Breast epithelium (tissue), 4 donors: ENCODE measurements at places on chromosomes 6 and 20. TPM values are rescaled to one million over a fixed set of nuclear protein-coding genes. Genes with fewer than 3 reads are reported as not detected.

DNA sequence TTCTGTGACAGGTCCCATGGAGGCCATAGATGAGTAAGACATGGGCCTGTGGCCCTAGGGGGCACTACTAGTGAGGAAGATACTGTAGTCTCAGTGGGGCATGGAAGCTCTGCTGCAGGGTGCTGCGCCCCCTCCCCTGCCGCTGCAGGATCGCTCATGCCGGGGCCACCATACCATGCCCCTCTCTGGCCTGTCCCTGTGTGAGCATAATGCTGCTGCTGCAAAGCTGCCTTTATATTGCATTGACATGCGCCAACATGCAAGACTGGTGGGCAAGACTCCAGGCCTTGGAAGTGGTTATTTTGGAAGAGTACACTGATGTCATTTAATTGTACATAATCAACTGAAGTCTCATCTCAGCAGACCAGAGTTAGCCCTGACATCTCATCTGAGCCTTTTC is 60.0 kb downstream of the TOX2 start:
- no peak for DNase-seq

The WFDC9 gene
- total RNA-seq = not detected

DNA sequence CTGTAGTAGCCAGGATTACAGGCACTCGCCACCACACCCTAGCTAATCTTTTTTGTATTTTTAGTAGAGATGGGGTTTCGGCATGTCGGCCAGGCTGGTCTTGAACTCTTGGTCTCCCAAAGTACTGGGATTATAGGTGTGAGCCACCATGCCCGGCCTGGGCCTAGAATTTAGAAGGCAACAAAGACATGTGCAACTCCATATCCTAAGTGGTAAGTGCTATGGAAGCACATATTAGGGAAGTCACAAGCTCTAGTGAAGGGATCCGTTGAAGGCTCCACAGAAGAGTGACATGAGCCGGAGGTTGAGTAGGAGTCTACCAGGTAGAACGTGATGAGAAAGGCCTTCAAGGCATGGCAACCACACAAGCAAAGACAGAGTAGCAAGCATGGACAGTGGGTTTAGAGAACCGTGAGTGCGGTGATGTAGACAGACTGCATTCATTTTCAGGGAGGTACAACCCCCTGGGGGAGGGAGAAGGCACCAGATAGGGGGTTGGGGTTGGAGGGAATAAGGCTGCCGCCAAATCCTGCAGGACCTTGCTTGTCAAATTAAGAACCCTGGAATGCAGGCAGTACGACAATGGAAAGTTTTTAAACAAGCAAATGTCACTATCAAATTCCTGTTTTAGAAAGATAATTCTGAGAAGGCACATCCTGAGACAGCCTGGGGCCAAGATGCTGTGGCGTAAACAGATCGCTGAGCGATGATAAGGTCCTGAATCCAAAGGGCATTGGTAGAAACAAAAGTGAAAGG is 50.2 kb downstream of the ARHGAP18 start:
- DNase-seq = no peak

DNA sequence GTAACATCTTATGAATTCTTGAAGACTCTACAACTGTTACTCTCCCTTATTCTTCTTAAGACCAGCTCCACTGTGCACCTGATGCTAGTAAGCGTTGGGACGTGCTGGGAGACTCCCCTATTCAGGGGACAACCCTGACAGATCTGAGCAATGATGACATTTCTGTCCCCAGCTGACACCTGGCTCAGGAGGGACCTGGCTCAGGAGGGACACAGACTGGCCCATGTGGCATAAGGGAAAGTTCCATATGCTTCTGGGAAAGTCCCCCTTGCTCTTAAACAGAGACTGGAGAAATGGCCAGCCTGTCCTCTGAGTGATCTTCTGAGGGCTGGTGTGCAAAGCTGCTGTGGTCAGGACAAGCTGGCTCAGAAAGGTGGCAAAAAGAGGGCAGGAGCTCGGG is 10.0 kb upstream of the CD93 start:
- no peak for DNase-seq

DNA sequence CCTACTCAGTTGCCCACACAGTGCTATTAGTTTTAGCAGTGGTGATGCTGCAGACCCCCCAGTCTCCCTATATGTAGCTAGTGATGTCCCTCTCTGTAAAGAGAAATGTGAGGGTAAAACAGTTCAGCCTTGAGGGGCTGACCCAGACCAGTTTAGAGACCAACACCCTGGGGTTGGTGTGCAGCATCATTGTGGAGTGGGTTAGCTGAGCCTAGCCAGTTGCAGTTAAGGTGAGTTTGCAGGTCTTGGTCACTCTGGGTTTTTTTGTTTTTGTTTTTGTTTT is 401 bp upstream of the B3GALT4 start:
- DNase-seq = no peak

GRCh38 chr6:79954849-79955248 is 7.5 kb upstream of the ELOVL4 start:
- no peak for DNase-seq

DNA sequence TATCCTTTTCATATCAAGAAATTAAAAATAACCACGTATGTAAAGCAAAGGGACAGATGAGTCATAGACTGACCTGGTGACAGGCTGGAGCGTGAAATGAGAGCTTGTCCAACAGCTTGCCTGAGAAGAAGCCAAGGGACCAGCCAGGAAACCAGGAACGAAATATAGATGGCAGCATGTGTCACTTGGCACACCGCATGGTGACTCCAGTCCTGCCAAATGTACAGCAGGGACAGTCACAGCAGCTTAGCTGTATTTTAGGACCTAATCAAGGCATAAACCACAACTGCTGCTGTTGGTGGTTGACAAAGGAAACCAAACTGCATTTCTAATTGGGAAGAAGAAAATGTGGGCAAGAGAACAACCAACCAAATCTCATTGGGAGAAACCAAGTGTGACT is 755.0 kb downstream of the TFAP2A start:
- no peak for DNase-seq

GRCh38 chr20:33490934-33491656 is 1.2 kb downstream of the CBFA2T2 start:
- no peak for DNase-seq

The THBS2 gene
- 31.9 TPM for total RNA-seq

DNA sequence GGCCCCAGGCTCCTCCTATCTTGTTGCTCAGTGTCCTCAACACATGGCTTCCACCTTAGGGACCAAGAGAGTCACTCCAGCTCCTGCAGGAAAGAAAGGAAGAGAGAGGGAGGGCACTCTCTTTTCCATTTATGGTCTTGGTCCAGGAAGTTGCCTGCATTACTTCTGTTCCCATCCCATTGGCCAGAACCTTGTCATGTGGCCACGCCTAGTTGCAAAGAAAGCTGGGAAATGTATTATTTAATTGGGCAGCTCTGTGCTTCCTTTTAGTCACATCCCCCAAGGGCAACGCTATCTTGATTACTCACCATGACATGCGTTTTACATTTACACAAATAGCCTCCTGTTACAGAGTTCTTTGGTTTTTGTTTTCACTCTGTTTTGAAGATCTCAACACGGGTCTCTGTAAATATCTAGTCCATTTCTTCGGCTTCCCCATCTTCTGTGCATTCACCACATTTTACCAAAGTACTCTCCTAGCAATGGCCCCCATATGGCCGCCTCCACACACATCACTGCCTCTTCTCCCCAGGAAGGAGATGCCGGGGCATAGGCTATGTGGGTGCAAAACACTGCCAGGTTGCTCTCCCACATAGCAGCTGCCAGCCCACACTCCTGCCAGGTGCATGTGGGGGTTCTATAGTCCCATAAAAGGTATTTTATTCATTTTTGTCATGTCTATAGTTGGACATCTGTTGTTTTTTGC is 35.7 kb upstream of the ZMYND8 start:
- no peak for DNase-seq

The OR14J1 gene
- not detected for total RNA-seq

The SHLD1 gene
- 6.6 TPM for total RNA-seq

GRCh38 chr6:159594750-159595117 is 98.3 kb downstream of the SOD2 start:
- no peak for DNase-seq

The GRIK2 gene
- total RNA-seq = 1.1 TPM

The EEF1A2 gene
- total RNA-seq = 0.48 TPM

- no peak for DNase-seq
These were observed 150.2 kb downstream of the TBC1D7 start for GRCh38 chr6:13178107-13178506.

GRCh38 chr6:111076024-111076695 is 11.1 kb upstream of the SLC16A10 start:
- DNase-seq = no peak

DNA sequence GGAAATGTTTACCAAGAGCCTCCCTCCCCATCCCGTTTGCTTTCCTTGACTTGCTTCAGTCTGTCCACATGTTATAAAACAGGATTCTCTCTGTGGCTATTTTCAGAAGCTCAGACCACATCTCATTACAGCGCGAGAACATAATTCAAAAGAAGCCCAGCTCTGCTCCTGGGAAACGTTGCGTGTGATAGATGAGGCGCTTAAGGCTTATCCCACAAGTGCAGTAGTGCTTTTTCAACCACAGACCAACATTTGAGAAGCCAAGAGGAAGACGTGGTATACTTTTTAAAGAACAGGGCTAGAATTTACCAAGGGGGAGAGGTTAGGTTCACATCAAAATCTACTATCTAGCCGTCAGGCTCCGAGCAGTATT is 239.5 kb downstream of the SLC24A3 start:
- DNase-seq = no peak

GRCh38 chr20:11807054-11808048 is 110.3 kb upstream of the BTBD3 start:
- no peak for DNase-seq

The CPNE5 gene
- 0.96 TPM for total RNA-seq

- DNase-seq = no peak
These were observed 32.2 kb downstream of the HTR1E start for GRCh38 chr6:86969573-86969972.

The CNBD2 gene
- total RNA-seq = 2.3 TPM

DNA sequence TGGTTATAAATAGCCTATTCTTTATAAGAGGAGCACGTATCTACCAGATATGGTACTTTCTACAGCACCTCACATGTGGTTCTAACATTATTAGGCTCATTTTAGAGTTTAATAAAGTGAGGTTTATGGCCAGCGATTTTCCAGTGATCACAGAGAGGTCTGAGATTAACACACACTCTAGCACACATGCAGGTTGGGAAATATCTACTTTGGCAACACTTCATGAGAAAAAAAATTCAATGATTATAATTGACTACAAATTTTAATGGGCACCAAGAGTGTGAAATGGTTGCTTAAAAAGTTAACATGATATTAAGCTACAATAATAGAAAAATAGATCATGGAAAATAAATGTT is 693 bp upstream of the KLHL31 start:
- no peak for DNase-seq

DNA sequence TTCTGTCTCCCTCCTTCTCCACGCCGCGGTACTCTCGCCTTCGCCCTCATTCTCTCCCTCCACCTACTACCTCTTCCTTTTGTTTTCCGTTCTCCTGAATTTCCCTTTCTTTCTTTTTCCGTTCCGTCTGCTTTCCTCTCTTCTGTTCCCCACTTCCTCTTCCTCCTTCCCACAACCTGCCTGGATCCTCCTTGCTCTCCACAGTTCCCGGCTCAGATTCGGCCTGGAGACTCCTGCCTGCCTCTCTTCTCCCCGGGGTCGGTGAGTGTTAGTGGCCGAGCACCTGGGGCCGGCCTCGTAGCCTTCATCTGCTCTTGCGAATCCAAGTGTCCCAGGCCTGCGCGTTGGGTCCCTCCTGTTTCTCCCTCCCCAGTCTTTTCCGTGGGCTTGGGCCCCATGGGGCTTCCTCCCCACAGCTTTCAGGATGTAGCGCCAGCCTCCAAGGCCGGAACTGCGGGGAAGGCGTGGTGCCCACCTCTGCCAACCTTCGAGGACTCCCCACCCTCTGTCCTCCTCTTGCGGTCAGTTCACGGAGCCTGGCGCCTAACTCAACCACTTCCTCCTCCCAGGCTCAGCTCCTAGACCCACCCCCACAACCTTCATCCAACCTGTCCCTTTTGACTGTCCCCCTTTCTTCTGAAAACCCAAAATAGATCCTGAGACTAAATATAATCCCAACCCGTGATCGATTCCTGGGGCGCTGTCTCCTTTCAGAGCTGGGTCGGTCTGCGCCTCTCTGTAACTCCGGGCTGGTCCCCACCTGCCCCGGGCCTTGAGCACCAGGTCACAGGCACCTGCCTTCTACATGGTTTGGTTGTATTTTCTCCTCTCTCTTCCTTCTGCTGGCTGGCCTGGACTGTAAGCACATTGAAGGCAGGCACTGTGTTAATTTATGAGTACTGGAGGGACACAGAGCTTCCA is 6.8 kb downstream of the NRN1 start:
- no peak for DNase-seq

DNA sequence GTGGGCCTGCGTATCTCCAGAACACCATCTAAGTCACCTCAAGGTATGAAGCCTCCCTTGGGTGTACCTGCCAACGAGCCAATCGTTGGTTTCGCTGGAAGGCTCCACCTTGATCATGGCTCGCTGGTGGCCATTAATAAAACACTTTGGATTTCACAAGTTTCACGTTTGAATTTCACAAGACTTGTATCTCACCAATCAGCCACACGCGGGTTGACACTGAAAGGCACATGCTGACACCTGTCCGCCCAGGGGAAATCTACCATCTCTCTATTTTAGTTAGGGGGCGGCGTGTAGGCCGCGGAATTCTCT is 586 bp upstream of the HMGA1 start:
- DNase-seq = no peak

GRCh38 chr6:75498862-75499261 is 5.3 kb upstream of the FILIP1 start:
- no peak for DNase-seq

The RHAG gene
- not detected for total RNA-seq

- peak; percentile 55 for DNase-seq
These were observed 647 bp downstream of the AK9 start for GRCh38 chr6:109690373-109690736.

DNA sequence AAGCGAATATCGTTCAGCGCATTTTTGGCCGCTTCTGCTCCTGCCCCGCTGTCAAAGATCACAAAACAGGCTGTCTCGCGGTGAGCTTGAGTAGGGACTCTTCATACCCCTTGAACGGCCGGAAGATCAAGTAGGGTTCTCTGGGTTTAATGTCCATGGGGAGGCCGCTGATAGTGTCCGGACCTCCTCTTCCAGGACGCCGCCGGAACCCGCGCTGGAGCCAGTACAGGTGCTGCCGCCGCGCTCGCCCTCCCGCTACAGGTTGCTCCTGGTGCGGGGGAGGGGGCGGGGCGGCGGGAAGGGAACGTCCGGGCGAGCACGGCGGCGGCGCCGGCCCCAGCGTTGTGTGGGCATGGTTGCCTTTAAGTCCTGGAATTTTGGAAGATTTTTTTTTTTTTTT is 67.4 kb downstream of the KHDC1L start:
- no peak for DNase-seq
